ENCODE measurements at places on chromosomes 6 and 20.

DNA sequence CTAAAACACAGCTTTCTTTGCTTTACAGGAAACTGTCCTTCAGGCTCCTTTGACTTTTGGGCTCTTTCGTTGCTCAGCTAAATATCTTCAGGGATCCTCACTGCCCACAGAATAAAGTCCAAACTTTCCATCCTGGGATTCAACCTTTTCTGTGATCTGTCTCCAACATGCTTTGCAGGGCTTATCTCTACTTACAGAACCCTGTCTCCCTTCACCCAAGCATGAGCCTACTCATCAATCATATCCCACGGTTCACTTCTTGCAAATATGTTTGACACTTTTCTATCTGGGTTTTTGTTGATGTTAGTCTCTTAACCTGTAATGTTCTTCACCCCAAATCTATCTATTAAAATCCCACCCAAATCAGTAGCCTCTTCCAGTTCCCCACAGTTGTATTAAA lies 327.3 kb upstream of the RNF24 start:
- no peak for DNase-seq

GRCh38 chr6:13617066-13617465 lies 1.9 kb downstream of the NOL7 start:
- no peak for DNase-seq

DNA sequence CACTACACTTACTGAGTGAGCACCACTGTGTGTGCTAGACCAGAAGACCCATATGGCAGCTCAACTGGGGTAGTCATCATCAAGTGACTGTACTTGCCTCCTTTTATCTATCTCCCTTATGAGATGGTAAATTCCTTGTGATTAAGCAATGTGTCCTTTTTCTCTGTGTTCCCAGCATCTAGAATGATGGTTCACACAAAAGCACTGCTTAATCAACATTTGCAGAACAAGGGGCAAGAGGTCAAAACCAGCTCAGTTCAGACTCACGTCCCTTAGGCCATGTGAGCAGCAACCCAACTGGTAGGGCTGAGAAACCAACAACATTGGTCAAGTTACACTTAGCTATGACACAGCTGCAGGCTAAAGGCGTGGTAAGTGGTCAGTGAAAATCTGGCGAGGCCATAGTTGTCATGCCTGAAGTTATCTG lies 10.0 kb downstream of the TRAM2 start:
- DNase-seq, result peak; percentile 78

DNA sequence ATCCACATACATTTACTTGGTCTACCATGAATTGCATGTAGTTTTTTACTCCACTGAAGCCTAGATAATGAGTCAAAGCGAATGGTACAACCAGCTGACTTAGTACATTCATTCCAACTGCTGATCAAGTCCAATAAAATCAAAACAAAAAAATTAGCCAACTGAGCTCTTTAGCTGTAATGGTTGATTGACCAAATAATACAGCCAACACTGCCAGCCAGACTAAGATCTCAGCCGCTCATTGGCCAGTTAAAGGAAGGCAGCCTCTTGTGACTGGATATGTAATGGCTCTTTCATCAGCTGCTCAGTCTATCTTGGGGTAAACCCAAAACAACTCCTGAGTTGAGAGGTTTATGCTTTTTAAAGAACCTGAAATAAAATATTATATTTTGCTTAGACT lies 204.3 kb upstream of the RSPO3 start:
- DNase-seq, result no peak

GRCh38 chr6:64520050-64520449 lies 884.4 kb downstream of the PHF3 start:
- DNase-seq, result peak; percentile 34

GRCh38 chr6:166572370-166573261 lies 13.9 kb downstream of the RAMACL start:
- peak; percentile 72 for DNase-seq

DNA sequence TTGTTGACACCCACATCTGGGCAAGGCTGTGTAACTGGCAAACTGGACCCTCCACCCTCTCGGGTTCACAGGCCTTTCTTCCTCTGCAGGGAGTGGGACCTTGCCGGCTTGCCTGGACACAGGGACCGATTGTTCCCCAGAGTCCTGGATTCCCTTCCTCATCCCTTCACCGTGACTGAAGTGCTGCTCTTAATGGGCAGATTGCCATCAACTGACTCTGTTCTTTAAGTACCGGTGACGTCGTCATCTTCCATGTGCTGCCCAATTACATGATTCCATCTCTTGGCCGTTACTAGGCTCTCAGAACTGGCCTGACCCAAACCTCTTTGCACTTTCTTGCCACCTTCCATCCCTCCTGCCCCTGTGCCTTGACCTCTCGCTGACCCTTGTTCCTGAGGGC lies 85.4 kb downstream of the EYA4 start:
- no peak for DNase-seq

Data from mesendoderm (in vitro differentiated cells).